SIG-M5 (cell line): ENCODE measurements at places on chromosomes 4 and X.

- no peak for DNase-seq
Measured at GRCh38 chr4:69523385-69524132, 27.9 kb upstream of the UGT2B4 start.

- DNase-seq: peak; percentile 8
Measured at GRCh38 chrX:119887721-119888425, 7.8 kb upstream of the AKAP14 start.

DNA sequence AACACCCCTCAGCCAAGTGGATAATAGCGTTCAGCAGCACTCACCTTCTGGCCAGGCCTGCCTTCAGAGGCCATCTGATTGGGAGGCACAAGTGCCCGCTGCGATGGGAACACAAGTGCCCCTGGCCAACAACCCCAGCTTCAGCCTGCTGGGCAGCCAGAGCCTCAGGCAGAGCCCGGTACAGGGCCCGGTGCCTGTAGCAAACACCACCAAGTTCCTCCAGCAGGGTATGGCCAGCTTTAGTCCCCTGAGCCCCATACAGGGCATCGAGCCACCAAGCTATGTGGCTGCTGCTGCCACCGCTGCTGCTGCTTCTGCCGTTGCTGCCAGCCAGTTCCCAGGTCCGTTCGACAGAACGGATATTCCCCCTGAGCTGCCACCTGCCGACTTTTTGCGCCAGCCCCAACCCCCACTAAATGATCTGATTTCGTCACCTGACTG is 55.9 kb upstream of the MTM1 start:
- no peak for DNase-seq

DNA sequence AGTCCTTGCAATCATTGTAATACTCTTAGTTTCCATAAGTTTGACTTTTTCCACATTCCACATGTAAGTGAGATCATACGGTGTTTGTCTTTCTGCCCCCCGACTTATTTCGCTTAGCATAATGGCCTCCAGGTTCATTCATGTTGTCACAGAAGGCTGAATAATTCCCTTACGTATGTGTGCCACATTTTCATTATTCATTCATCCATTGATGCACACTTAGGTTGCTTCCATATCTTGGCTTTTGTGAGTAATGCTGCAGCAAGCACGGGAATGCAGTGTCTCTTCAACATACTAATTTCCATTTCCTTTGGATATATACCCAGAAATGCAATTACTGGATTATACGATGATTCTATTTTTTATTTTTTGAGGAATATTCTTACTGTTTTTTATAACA is 22.0 kb upstream of the VEGFC start:
- DNase-seq: no peak

DNA sequence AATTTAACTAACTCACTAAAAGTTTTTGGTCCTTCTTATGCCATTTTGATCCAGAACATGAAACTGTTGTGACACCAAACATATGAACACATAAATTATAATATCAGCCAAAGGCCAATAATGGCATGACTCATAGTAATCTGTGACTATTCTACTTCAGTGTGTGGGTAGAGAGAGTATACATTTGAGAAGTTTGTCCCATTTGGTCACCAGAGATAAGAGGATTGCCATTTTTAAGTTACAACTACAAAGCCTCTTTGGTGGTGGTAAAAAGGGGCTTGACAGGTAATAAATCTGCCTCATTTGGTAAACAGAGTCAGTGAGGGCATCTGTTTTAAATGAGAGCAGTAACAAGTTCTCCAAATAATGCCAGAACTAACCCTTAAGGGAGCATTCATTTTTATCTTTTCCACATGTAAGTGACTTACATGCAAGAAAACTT is 117.9 kb downstream of the TBC1D19 start:
- DNase-seq: no peak

- DNase-seq: no peak
Measured at GRCh38 chr4:165111906-165112367, 723 bp downstream of the TMEM192 start.

DNA sequence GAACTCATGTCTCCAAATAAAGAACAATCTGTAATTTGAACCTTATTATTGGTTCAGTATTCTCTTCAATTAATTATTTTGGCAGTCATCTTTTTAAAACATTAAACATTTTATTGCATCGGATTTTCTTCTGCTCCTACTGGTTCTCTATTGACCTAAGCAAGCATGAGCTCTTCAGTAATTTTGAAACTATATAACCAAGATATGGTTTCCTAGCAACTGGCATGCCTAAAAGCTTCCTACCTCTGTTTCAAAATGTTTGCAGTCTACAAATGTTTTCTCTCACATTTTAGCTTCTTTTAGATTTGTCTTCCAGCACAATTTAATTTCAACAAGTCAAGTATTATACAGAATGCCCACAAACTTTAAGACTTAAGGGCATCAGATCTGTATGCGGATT is 371.3 kb downstream of the GPM6A start:
- DNase-seq: no peak

GRCh38 chr4:99868126-99868596 is 26.1 kb downstream of the LAMTOR3 start:
- no peak for DNase-seq

DNA sequence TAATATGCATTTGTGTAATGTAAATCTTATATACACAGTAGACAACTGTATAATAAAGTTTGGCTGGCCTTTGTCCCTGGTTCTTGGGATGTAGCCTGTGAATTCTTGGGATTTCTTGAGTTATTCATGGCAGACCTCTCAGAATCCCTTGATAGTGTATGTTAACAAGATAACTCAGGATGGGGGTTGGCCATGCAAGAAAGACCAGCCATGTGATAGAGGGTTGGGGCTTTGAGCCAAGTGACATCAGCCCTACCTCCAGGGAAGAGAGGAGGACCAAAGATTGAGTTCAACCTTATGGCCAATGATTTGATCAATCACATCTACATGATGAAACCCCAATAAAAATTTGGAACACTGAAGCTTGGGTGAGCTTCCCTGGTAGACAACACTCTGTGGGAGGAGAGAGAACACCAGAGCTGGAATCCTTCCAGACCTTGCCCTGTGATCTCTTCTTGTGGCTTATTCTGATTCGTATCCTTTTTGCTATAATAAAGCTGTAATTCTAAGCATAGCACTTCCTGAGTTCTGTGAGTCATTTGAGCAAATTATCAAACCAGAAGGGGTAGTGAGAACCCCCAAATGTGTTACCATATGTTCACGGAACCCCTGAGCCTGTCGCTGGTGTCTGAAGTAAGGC is 11.3 kb downstream of the SLC2A9 start:
- DNase-seq: no peak

DNA sequence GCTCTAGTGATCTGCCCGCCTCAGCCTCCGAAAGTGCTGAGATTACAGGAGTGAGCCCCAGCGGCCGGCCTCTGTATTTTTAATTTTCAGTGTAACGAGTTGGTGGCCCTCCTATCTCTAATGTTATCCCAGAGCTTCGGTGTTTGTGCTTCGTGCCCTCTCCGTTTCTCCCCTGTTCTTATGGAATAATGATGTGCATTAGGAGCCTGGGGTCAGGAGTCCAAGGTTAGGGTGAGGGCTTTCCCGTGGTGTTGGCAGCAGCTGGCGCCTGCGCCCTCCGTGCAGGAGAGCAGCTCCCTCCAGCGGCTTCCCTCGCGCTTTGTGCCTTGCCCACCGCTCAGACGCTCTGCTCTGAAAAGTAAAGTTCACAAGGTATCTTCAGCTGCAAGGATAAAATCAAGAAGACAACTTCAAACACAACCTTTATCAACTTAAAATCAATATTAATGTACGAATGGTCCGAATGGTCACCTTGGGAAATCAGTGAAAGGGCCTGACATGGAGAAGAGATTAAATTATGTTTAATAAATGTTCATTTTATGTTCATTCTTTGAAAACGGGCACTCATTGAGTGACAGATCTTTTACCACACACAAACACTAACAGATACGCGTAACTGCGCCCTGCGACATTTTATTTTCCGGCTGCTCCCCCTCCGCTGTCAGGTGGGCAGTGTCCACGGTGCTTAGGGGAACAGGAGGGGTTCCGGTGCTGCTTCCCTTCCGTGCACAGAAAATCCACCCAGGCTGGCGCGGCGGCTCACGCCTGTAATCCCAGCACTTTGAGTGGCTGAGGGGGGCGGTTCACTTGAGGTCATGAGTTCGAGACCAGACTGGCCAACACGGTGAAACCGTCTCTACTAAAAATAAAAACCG is 62.4 kb downstream of the TRAPPC11 start:
- no peak for DNase-seq

DNA sequence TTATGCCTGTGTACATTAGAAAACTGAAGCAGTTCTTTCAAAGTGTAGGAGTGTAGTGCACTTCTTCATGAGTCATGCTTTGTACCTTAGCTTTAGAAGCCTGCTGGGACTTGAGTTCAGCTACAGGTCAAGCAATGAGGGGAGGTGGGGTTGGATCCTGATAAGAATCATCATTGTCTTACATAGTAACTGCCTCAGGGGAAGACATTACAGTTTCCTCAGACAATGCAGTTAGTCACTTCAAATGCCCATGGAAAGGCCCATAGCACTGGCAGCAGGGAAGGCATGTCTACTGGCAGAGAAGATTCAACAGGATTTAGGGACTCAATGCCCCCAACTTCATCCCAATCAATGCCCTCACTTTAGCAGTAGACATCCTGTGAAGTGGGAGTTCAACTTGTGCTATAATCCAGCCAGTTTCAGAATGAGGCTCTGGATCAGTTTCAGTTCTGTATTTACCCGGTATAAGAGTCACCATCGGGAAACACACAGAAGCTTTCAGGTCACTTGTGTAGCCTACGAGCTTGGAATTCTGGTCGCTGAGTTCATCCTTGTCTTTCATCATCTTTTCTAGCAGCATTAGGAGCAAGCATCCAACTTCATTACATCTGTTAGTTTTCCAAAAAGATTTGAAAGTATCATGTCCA is 1216.5 kb downstream of the RAPGEF2 start:
- no peak for DNase-seq

GRCh38 chr4:75639124-75639695 is 8.9 kb upstream of the CDKL2 start:
- DNase-seq: no peak

GRCh38 chrX:137290011-137290410 is 256.2 kb upstream of the GPR101 start:
- DNase-seq: no peak

DNA sequence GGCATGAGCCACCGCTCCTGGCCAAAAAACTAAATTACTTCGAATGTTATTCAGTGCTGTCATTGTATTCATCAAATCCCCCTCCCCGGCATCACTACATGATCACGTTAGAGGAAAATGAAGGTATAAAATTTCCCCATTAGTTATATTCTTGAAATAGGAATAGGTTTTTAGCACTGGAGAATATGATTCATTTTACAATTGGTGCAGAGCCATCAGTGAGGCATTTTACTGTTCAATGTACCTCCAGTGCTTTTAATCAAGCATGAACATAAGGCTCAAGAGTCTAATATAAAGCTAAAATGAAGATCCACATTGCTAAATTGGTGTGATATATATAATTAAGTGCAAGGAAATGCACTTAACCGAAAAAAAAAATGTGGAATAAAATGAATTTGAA is 18.3 kb downstream of the KLF3 start:
- no peak for DNase-seq

DNA sequence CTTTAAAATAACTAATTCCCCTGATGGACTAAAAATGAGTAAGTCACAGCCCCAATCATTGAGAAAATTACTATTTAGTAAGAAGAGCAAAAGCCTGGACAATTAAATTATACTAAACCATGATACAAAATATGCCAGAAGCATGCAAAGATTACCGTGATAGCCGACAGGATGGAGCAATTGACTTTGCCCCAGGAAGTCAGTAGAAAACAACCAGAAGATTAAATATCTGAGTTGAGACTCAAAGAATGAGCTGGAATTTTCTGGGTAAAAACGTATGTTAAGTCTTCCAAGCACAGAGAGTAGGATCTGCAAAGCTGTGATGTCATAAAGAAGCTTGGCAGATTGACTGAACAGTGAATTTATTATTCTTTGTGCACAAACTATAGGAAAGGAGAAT is 816.1 kb upstream of the TENM3 start:
- no peak for DNase-seq

DNA sequence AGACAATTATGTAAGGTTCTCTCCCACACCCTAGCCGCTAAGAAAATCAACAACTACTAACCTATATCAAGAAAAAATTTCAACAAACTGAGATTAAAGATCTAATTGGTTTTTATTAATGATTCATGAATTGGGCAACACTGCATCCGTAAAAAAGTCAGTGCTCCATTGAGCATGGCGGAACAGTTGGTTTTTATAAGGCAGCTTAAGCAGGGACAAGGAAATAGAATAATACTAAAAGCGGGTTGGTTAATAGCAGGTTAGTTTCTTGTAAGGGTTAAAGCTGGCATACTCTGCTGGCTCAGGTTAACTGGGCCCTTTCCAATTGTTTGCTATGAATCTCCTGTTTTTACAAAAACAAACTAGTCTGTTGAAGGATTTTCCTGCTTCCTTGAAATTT is 202.3 kb upstream of the RASGEF1B start:
- DNase-seq: no peak

GRCh38 chr4:48139691-48140090 is 5.6 kb upstream of the TXK start:
- no peak for DNase-seq

DNA sequence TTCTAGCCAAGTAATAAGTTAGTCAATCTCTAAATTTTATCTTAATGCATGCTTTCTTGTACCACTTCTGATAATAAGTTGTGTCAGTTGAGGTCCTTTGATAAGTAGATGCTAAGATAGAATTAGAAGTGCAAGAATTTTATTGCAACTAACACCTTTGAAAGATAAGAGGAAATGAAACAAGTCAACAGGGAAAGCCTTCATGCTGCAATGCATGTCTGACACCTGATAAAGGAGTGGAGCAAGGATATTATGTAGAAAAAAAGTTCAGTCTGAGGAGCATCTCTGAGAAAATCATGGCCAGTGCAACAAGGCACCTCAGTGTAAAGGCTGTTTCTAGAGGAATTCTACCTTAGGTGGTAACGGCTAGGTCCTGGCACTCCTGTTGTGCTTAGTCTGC is 210.7 kb upstream of the PPP1R2C start:
- no peak for DNase-seq

- DNase-seq: no peak
Measured at GRCh38 chrX:133868682-133869081, 116.7 kb downstream of the GPC3 start.

- DNase-seq: no peak
Measured at GRCh38 chr4:166941629-166942028, 292.7 kb downstream of the SPOCK3 start.

GRCh38 chrX:135489542-135489941 is 30.9 kb upstream of the INTS6L start:
- no peak for DNase-seq

DNA sequence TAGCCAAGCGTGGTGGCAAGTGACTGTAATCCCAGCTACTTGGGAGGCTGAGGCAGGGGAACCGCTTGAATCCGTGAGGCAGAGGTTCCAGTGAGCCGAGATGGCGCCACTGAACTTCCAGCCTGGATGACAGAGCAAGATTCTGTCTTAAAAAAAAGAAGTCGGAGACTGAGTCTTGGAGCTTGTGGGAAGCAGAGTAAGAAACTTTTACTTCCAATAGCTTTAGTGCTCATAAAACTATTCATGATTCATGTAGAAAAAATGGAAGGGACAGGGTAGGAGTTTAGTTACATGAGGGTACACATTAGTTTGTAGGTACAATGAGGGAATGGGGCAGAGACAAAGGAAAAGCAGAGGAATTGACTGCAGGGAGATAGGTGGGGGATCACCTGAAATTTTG is 19.3 kb downstream of the RAP2C start:
- no peak for DNase-seq

GRCh38 chrX:140767646-140768045 is 58.1 kb downstream of the LINC00632 start:
- no peak for DNase-seq

- DNase-seq: no peak
Measured at GRCh38 chr4:184432127-184432922, 42.0 kb downstream of the IRF2 start.

- no peak for DNase-seq
Measured at GRCh38 chr4:147085781-147086180, 140.1 kb upstream of the TTC29 start.
